ENCODE measurements at places on chromosomes 3 and 15. TPM values are rescaled to one million over a fixed set of nuclear protein-coding genes. Genes with fewer than 3 reads are reported as not detected.

- no peak for DNase-seq
Measured at GRCh38 chr15:58274885-58275284, 136.7 kb downstream of the AQP9 start.

SKOR1 gene
- polyA plus RNA-seq, result 0.18 TPM

GRCh38 chr3:197752107-197752506 is 2.4 kb downstream of the FYTTD1 start:
- no peak for DNase-seq

GRCh38 chr15:27410996-27411605 is 440.1 kb downstream of the GABRG3 start:
- DNase-seq, result no peak

- no peak for DNase-seq
Measured at GRCh38 chr3:24725514-24726255, 231.0 kb upstream of the THRB start.

- DNase-seq, result no peak
Measured at GRCh38 chr3:195802795-195803194, 8.9 kb downstream of the MUC4 start.
